Natural killer cell (primary cell): ENCODE measurements at places on chromosomes 2 and 18. TPM values are rescaled to one million over a fixed set of nuclear protein-coding genes. Genes with fewer than 3 reads are reported as not detected.

The TRIM43 gene
- total RNA-seq = not detected

The CAPN13 gene
- not detected for total RNA-seq

The INO80C gene
- total RNA-seq = 19.5 TPM

The SMYD5 gene
- 25.3 TPM for total RNA-seq

The CKAP2L gene
- total RNA-seq = 3.4 TPM

The SNORC gene
- 0.98 TPM for total RNA-seq

The SCYGR1 gene
- total RNA-seq = not detected

The HRH4 gene
- total RNA-seq = 13.9 TPM

The MRPL44 gene
- total RNA-seq = 31.0 TPM

The TMEM150A gene
- 10.4 TPM for total RNA-seq

The RGPD3 gene
- not detected for total RNA-seq
